Stimulated activated CD8-positive, alpha-beta memory T cell treated with anti-CD3 and anti-CD28 coated beads, Interleukin-7, amount 100 ng/mL, for 1 hour (primary cell): ENCODE measurements at places on chromosomes 2 and 18.

DNA sequence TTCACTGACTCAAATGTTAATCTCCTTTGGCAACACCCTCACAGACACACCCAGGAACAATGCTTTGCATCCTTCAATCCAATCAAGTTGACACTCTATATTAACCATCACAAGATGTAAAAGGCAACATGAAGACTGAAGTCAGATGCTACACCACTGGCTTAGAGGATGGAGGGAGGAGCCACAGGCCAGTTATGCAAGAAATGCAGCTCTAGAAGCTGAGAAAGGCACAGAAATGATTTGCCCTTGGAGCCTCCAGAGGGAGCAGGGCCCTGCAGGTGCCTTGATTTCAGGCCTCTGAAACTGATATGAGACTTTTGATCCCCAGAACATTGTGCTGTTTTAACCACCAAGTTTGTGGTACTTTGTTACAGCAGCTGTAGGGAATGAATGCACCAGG is 276.3 kb downstream of the KCNS3 start:
- DNase-seq = no peak

GRCh38 chr2:30336084-30336483 is 104.8 kb downstream of the LBH start:
- no peak for DNase-seq

DNA sequence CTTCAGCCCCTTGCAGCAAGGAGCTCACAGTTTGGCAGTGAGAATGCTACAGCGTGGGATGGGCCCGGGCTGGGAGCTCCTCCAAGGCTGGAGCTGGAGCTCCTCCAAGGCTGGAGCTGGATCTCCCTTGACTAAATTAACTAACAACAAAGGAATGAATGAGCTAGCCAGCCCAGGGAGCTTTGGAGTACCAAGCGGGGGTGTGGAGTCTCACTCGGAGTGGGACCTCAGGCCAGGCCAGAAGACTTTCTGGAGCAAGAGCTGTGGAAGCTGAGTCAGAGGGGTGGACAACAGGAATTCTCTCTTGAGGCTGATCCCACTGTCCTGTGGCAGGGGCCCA is 244.7 kb upstream of the HS6ST1 start:
- DNase-seq = no peak

GRCh38 chr2:223591596-223591995 is 10.6 kb downstream of the SCG2 start:
- DNase-seq = no peak

DNA sequence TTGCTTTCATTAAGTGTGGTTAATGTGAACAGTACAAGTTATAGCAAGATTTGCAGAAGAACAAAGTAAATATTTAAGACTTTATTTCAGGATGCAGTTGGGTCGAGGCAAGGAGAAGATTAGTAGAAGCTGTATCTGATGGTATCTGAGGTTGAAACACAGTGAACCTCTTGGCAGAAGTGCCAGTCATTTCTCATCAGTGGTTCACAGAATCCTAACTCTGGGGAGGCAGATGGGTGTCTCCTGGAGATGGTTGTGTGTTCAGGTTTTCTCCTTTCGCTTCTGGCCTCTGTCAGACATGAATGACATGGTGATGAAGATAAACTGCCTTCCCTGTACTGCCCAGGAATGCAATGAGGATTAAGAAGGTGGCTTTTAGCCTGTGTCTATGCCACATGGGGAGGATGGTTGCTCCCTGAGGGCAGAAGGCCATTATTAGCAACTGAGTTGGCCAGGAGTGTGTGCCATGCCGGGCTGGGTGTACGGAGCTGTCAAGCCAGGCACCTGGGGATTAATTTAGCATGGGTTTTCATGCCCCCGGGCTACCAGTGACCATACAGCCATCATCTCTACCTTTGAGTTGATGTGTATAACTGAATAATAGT is 28.0 kb downstream of the MGAT5 start:
- no peak for DNase-seq

GRCh38 chr2:155209696-155210450 is 511.4 kb downstream of the KCNJ3 start:
- DNase-seq = no peak

DNA sequence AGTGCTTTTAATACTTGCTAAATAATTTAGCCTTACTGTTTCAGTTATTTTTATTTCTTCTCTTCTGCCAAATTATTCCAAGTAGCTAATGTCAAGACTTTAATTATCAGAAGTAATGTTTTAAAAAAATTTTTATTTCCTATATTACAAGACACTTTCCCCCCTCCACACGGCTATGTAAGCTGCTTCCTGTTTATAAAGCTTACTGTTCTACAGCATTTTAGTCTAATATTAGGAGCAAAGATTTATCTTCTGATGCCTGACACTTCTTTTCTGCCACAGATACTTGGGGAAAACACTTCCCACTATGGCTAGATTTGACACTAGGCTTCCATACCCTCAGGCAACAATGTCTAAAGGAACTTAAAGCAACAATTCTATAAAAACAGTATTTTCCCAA is 62.3 kb downstream of the ROCK1 start:
- no peak for DNase-seq

GRCh38 chr2:43605079-43605655 is 9.3 kb upstream of the THADA start:
- DNase-seq = no peak

DNA sequence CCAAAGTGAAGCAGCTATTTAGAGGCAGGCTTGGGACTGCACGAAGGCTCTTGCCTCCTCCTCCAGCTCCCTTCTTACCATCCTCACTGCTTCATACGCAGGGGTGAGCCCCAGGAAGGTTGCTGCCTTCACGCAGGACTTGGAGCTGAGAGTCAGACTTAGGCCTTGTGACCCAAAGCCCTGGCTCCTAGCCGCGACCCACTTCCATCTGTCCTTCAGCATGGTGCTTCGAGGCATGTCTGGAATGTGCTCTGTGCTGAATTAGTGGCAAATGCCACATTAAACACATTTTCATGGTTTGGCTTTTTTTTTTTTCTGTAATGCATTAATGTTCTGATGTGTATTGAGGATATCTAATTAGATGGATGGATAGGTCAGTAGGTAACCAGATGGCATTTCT is 37.5 kb downstream of the ITGB1BP1 start:
- DNase-seq = no peak

GRCh38 chr2:23546913-23547312 is 161.9 kb downstream of the KLHL29 start:
- DNase-seq = no peak

DNA sequence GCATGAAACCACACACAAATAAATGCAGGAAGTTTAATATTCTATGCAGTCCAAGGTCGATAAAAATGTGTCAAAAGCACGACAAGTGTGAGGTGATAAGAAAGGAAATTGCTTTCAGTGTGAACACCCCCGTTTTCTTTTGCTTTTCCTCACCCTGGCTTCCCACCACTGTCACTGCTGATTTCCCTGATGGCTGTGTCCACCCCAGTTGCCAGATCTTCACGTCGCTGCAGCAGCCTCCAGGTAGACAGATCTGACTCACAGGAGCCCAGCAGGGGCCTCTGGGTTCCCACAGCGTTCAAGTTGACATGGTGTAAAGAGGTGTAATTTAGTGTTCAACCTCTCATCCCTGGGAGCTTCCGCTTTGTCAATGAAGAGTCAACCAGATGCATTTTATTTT is 128.0 kb upstream of the TACR1 start:
- no peak for DNase-seq

- DNase-seq = no peak
These were observed 24.9 kb downstream of the EPB41L3 start for GRCh38 chr18:5518899-5519371.

- DNase-seq = no peak
These were observed 407.7 kb upstream of the SLC8A1 start for GRCh38 chr2:40859617-40860016.

DNA sequence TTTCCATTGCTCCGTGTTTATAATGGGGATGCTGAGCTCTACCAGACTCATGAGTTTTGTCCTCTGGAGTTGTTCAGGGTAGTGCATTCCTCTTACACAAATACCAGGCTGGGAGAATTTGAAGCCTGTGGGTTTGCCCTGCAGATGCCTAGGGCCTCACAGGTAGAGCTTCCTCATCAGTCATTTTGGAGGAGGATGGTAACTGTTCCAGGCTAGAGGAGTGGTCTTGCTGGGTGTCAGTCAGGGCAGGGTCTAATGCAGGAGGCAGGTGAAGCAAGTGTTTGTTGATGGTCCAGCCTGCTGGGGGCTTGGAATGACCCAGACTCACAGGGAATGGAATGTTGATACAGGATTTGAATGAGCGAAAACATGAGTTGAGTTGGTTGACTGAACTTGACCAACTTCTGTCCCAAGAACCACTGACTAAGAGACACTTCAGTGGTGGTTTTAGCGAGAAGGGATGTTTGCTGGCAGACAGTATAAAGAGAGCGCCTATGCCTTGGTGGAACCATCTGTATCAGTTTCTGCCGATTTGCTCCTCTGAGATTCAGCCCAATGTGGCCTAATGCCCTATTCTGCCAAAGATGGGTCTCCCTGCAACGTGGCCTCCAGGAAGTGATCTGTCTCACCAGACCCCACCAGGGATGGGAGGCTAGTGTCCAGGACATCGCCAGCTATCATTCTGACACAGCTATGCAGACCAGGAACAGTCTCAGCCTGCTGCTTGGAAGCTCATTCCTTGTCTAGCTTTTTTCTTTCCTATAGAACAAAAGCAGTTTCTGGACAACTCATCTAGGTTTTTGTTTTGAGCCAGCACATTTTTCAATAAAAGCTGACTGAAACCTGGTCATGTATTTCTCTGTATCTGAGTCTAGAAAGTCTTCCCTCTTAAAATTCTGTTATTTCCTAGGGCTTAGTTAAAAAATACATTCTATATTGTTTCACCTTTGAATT is 9.3 kb downstream of the IL1R2 start:
- no peak for DNase-seq

GRCh38 chr18:857986-858385 is 45.9 kb upstream of the YES1 start:
- DNase-seq = no peak
